Heart left ventricle (tissue), 16 donors: ENCODE measurements at places on chromosomes 16 and 17. TPM values are rescaled to one million over a fixed set of nuclear protein-coding genes. Genes with fewer than 3 reads are reported as not detected.

KRT222 gene
- not detected for polyA plus RNA-seq

OGFOD3 gene
- 25.5 TPM for polyA plus RNA-seq

ZDHHC1 gene
- 5.1 TPM for polyA plus RNA-seq

IL21R gene
- polyA plus RNA-seq = 0.04 TPM

KRTAP3-2 gene
- not detected for polyA plus RNA-seq

STH gene
- not detected for polyA plus RNA-seq

PRSS36 gene
- 2.6 TPM for polyA plus RNA-seq

GAS2L2 gene
- polyA plus RNA-seq = not detected

EPX gene
- polyA plus RNA-seq = not detected

CSNK2A2 gene
- 20.9 TPM for polyA plus RNA-seq

HSBP1 gene
- 57.4 TPM for polyA plus RNA-seq

TAF1C gene
- polyA plus RNA-seq = 34.4 TPM

ZG16 gene
- 0.08 TPM for polyA plus RNA-seq

HSD17B1 gene
- 1.8 TPM for polyA plus RNA-seq
